ENCODE measurements at places on chromosomes 13 and 19.

- DNase-seq, result no peak
Observed at GRCh38 chr13:102960959-102961358, 105.3 kb downstream of the SLC10A2 start.

DNA sequence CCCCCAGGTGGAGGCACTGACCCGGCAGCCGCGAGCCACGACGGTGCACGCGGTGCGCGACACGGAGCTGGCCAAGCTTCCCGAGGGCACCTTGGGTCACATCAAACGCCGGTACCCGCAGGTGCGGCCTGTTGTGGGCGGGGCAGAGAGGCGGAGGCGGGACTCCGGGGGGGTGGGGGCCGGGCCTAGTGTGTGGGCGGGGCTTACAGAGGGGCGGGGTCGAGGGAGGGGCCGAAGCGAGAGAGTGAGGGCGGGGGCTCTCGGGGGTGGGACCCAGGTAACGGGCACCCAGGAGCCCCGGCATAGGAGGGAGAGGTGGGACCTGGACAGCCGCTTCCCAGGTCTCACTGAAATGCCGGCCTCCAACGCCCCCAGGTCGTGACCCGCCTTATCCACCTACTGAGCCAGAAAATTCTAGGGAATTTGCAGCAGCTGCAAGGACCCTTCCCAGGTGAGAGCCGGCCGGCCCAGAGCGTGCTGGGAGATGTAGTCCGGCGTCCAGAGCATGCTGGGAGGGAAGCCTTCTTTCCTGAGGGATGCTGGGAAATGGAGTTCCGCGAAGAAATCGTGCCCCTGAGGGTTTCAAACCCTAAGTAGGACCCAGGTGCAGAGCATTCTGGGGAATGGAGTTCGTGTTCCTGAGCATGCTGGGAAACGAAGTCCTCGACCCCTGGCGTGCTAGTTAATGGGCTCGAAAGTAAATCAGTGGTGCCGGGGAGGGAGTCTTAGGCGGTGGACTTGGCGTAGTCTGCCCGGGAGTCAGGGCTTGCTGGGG lies 15.7 kb downstream of the PNPLA6 start:
- peak; percentile 45 for DNase-seq

GRCh38 chr13:107644136-107644535 lies 571.2 kb downstream of the LIG4 start:
- DNase-seq, result no peak

DNA sequence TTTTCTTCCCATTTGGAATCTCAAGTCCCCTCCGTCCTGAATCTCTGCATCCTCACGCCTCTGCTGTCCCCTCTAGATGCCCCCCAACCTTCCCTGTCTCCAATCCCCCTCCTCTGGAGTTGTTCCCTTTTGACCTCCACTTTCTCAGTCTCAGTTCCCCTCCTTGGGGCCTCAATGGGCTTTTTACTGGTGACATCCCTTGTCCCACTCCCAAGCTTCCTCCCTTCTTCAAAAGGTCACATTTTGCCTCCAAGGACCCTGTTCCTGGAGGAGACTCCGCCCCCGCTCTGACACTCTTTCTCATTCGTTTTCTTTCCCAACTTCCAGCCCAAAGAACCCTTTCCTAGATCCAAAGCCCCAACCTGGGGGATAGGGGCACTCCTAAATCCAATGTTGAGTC lies 1.0 kb downstream of the AP2S1 start:
- no peak for DNase-seq

- no peak for DNase-seq
Observed at GRCh38 chr19:16649734-16650133, 10.2 kb downstream of the SMIM7 start.

DNA sequence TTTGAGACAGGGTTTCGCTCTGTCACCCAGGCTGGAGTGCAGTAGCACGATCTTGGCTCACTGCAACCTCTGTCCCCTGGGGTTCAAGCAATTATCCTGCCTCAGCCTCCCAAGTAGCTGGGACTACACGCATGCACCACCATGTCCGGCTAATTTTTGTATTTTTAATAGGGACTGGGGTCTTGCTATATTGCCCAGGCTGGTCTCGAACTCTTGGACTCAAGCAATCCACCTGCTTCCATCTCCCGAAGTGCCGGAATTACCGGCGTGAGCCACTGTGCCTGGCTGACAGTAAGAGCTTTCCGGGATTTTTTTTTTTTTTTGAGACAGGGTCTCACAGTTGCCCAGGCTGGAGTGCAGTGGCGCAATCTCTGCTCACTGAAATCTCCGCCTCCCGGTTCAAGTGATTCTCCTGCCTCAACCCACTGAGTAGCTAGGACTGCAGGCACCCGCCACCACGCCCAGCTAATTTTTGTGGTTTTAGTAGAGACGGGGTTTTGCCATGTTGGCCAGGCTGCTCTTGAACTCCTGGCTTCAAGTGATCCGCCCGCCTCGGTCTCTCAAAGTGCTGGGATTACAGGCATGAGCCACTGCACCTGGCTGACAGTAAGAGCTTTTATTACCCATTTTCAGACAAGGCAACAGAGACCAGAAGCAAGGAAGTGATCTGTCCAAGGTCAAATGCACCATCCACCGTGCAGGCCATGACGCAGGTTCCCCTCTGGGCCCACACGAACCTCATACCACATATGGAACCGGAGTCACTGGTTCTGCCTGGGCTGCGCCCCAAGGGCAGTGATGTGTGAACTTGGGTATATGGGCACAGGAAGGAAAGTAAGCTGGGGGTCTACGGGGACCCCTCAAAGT lies 21.0 kb downstream of the RFX1 start:
- no peak for DNase-seq

- no peak for DNase-seq
Observed at GRCh38 chr13:67351909-67352308, 121.8 kb upstream of the PCDH9 start.

GRCh38 chr19:7661744-7662538 lies 6.9 kb upstream of the RETN start:
- DNase-seq, result no peak

DNA sequence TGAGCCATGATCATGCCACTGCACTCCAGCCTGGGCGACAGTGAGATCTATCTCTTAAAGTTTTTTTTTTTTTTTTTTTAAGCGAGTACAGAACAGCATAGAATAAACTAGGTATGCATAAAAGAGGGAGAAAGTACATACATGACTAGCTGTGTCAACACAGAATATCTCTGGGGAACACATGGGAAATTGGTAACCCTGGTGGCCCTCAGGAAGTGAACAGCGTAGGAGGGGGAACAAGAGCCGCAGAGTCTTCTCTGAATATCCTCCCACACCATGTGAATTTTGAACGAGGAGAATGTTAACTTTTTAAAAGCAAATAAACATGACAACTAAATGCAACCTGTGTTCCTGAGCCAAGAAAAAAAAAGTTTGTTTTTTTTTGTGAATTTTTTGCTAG lies 15.2 kb downstream of the PHLDB3 start:
- no peak for DNase-seq

GRCh38 chr19:6062274-6062673 lies 48.0 kb downstream of the RFX2 start:
- DNase-seq, result peak; percentile 60

DNA sequence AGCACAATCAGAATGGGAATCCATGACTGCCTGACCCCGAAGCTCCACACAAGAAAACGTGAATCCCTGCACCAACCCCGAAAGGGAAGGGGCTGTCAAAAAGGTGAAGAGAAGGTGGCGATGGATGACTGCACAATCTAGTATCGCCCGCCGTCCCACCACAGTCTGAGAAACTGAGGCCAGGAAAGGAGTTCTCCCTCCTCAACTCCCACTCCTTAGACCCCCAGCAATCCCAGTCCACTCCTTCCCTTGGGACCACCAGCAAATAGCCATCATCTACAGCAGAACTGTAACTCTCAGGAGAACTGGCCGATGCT lies 451 bp downstream of the NOSIP start:
- DNase-seq, result no peak

DNA sequence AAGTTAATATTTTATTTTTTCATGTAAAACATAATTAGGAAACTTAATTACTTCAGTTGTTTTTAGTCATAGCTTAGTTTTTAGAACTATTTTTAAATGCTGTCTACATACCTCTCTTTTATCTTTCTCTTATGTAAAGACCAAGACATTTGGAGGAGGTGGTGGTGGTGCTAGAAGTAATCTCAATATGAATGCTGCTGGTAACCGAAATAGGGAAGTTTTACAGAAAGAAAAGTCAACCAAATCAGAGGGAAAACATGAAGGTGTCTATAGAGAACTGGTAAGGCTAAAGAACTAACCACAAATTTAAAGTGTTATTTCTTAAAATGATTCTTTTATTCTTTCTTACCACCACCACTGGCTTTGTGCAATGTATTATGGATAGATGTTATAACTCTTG lies 97.3 kb downstream of the TDRD3 start:
- DNase-seq, result no peak

DNA sequence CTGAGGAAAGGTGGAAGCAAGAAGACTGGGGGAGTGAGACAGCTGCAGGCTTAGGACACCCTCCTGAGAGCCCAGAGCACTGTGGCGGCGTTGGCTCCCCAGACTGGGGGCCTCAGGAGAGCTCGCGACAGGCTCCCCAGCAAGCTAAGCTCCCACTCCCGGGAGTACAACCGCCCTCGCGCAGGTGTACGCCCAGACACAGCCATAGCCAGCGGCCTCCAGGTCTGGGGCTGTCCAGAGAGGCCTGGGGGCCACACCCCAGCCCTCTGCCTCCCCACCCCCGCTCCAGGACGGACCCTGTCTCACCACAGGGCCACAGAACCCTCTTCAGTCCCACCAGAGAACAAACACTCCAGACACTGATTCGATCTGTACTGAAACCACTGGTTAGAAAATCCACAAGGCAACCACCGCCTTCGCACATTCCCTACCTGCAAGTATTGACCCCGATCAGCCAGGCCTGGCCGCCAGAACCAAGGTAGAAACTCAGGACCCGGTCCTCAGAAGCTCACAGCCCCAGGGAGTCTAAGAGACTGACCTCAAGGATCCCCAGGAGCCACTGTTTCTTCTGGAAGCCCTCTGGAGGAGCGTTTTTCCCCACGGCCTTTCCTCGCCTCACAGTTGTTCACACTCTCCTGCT lies 16.3 kb downstream of the ZIC5 start:
- no peak for DNase-seq

DNA sequence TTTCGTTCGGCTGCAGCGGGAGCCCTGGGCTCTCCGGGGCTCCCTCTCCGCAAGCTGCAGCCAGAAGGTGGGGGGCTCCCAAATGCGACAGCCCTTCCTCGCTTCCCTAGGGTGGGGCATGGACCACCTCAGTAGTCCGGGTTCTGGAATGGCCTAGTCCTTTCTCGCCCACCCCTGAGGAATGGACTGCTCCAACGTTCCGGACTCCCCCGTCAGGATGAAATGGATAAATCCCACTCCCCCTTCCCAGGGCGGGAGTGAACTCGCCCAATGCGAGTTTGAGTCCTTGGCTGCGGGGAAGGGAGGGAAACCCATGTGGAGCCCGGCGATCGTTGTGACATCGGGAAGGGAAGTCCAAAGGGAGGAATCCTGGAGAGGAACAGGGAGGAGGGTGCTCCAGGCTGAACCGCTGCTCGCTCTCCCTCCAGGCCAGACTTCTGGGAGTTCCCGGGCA lies 5.5 kb downstream of the HRC start:
- peak; percentile 77 for DNase-seq

- no peak for DNase-seq
Observed at GRCh38 chr19:32719611-32720059, at the start of gene TDRD12. Gene TDRD12 (plus strand): TSS chr19:32719767. CDS start chr19:32720073, 306 bp downstream.

DNA sequence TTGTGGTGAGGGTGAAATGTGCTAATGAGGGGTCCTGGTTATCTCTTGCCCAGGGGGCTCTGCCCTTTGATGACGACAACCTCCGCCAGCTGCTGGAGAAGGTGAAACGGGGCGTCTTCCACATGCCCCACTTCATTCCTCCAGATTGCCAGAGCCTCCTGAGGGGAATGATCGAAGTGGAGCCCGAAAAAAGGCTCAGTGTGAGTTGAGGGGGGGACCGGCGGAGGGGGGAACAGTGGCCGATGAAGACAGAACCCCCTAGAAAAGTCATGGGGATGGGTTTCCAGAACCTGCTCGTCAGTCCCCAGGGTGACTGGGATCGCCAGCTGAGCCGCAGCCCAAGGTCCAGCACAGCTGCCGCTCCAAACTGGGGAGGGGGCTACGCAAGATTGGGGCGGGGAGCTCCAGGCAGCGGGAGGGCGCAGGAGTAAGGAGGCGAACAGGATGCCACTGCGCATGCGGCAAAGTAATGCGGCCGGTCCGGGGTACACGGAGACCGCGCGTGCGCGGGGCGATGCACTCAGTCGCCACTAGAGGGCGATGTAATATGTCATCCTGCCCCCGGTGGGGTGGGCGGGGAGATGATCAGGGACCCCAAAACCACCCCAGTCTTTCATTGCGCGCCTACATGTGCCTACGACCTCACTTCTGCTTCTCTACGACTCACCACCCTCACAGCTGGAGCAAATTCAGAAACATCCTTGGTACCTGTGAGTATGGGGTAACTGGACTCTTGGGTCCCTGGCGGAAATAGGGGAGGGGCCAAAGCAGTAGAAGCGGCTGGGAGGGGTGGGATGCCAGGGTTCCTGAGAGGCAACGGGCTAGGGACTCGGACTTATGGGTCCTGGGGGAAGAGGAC lies 17.9 kb downstream of the BRSK1 start:
- peak; percentile 70 for DNase-seq

DNA sequence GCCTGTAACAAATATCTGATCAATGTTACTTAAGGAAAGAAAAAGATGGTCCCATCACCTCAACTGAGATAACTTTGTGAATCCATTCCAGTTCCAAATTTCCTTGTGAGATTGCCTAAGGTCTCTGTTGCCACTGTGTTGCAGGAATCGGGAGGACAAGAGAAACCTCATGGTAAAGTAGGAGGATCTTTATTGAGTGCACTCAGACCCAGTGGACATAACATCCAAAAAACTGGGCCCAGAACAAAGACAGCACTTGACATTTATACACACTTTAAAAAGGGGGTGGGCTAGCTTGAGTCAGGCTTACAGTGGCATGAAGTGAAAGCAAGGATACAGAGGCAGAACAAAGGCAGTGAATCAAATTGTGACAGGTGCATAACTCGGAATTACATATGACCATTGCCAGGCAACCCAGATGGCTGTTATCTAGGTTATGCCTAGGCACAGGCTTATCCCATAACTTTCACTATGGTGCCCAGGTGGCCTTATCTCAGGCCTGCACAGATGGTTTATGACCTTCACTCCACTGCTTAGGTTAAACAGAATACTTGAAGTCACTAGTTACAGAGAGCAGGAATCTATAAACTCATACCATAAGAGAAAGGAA lies 459.4 kb upstream of the PCDH20 start:
- DNase-seq, result no peak

DNA sequence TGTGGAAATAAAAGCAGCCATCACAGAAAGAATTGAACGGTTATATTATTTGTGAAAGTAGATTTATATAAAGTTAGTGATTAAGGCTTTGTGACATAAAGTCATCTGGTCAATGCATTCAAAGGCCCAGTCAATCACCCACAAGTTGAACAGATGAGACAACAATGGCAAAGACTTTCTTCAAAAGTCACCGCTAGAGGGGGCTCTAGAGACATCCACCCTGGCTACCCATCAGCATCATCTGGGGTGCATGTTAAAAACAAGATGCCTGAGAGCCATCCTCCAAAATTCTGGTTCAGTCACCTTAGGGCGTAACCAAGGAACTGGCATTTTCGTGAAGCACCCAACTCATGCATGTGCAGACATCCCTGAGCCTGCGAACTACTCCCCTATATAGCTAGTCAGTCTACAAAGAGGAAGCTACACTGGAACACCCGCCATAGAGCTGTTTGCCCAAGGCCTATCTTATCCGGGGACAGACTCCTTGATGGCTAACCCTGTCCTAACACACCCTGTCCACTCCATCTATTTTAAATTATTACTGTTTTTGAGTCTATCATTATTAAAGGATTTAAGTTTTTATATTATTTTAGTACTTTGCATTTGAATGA lies 970.5 kb downstream of the UQCRFS1 start:
- peak; percentile 51 for DNase-seq
